ENCODE measurements at places on chromosomes 3 and 15.

DNA sequence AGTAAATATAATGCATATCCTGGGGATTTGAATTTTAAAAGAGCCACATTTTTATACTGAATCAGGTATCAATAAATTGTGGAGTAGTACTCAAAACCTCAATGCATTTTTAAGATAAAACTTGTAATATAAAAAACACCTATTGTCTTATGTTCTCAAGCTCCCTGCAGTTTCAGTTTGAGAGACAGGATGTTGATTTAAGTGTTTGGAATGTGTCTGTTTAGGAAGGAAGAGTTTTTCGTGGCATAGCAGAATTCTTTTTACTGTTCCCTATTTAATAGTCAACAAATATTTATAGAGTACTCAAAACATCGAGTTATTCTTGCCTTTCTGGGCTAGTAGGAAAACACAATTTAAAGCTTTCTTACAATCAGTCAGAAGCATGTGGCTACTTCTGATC lies 146.1 kb upstream of the BCHE start:
- no peak for DNase-seq

- DNase-seq, result no peak
Measured at GRCh38 chr3:54772746-54773145, 155.1 kb downstream of the LRTM1 start.

DNA sequence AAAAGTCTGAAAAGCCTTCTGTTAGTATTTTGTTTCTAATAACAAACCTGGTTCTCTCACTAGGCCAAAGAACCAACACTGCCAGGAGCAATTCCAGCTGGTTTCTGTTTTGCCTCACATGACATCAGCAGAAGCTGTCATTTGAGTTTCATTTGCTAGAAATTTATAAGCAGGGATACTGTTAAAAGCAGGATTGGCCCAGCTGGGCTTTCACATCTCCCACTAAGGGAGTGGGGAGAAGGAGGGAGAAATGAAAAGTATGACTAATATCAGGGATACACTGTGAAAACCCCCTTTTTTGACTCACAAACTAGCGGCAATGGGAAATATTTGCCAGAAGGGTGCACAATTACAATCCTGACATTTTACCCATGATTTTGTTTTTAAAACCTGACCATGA lies 5.3 kb downstream of the CCDC80 start:
- no peak for DNase-seq

GRCh38 chr3:69791919-69792399 lies 52.7 kb downstream of the MITF start:
- no peak for DNase-seq

- no peak for DNase-seq
Measured at GRCh38 chr3:130916507-130917167, 22.8 kb downstream of the ATP2C1 start.

Data from C1 segment of cervical spinal cord (tissue), 14 donors.